ENCODE measurements at places on chromosomes 4 and X. TPM values are rescaled to one million over a fixed set of nuclear protein-coding genes. Genes with fewer than 3 reads are reported as not detected.
A peak's percentile ranks its signal among the peaks of the same experiment; 100 is the strongest.

- no peak overlapping the region for H3K27ac ChIP-seq
- 0 out of 2 replicates have a peak, but pooled peaks cover 3% of the 10 kb centered on the region for H3K4me1 ChIP-seq
- no peak overlapping the region for H3K4me3 ChIP-seq
- H3K27me3 ChIP-seq = no peaks in the 10 kb centered on the region
- no peak for DNase-seq
Observed at GRCh38 chr4:14719053-14719452, 283.2 kb upstream of the CPEB2 start.

GRCh38 chr4:133866328-133866699 lies 335.3 kb downstream of the PABPC4L start:
- peaks cover 5% of the 10 kb centered on the region for H3K4me1 ChIP-seq
- no peak for DNase-seq
- H3K4me3 ChIP-seq = no peak overlapping the region
- H3K27me3 ChIP-seq = no peaks in the 10 kb centered on the region
- no peak overlapping the region for H3K27ac ChIP-seq

GRCh38 chrX:73850124-73851013 lies 287.4 kb downstream of the CHIC1 start:
- H3K27ac ChIP-seq = no peak overlapping the region
- H3K4me1 ChIP-seq = peaks cover 37% of the 10 kb centered on the region
- peaks cover 2% of the 10 kb centered on the region for H3K27me3 ChIP-seq
- H3K36me3 ChIP-seq = peaks cover 29% of the 10 kb centered on the region
- DNase-seq = peak; percentile 29

- no peak overlapping the region for H3K27ac ChIP-seq
Observed at GRCh38 chr4:97153042-97153441, 990.2 kb downstream of the STPG2 start.

Gene HSFX4
- total RNA-seq = not detected

Gene GATB
- 22.7 TPM for total RNA-seq

DNA sequence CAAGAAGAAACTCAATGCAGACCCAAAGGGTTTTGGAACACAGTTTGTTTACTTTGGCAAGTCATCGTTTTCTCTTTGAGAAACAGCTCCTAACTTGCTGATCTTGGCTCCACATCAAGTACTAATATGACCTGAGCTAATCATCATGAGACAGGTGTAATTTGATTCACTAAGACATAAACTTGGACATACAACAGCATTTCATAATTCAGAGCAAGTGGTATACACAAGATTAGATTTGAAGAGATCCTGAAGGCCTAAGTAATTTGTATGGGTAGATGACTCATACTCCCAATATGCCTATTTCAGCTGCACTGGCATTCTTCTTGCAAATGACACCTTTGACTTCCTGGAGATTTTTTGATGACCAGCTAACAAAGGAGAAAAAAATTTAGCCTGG lies 1521.7 kb downstream of the RPA4 start:
- no peaks in the 10 kb centered on the region for H3K27me3 ChIP-seq
- H3K4me3 ChIP-seq = no peak overlapping the region
- H3K27ac ChIP-seq = no peak overlapping the region
- no peak for DNase-seq
- H3K36me3 ChIP-seq = peaks cover 4% of the 10 kb centered on the region
- H3K4me1 ChIP-seq = peaks cover 11% of the 10 kb centered on the region

Gene AFP
- total RNA-seq = 1.8 TPM

GRCh38 chrX:47573341-47574075 lies 8.7 kb upstream of the TIMP1 start:
- H3K4me1 ChIP-seq = peaks cover 32% of the 10 kb centered on the region
- H3K36me3 ChIP-seq = peaks cover 31% of the 10 kb centered on the region
- no peaks in the 10 kb centered on the region for H3K27me3 ChIP-seq

GRCh38 chrX:85573801-85574200 lies 194.3 kb upstream of the POF1B start:
- peaks cover 23% of the 10 kb centered on the region for H3K4me1 ChIP-seq
- peaks cover under 1% of the 10 kb centered on the region for H3K36me3 ChIP-seq
- H3K27me3 ChIP-seq = no peaks in the 10 kb centered on the region
- no peak overlapping the region for H3K27ac ChIP-seq

GRCh38 chr4:110989125-110989524 lies 366.2 kb upstream of the PITX2 start:
- H3K4me1 ChIP-seq = no peaks in the 10 kb centered on the region
- H3K36me3 ChIP-seq = no peaks in the 10 kb centered on the region
- DNase-seq = no peak

- DNase-seq = no peak
- H3K4me1 ChIP-seq = peaks cover 24% of the 10 kb centered on the region
- H3K27me3 ChIP-seq = no peaks in the 10 kb centered on the region
- H3K36me3 ChIP-seq = peaks cover 8% of the 10 kb centered on the region
Observed at GRCh38 chrX:49273181-49273727, 3.7 kb downstream of the PPP1R3F start.

Gene GSX2
- total RNA-seq = not detected
